ENCODE measurements at places on chromosomes 5 and 9. TPM values are rescaled to one million over a fixed set of nuclear protein-coding genes. Genes with fewer than 3 reads are reported as not detected.

DNA sequence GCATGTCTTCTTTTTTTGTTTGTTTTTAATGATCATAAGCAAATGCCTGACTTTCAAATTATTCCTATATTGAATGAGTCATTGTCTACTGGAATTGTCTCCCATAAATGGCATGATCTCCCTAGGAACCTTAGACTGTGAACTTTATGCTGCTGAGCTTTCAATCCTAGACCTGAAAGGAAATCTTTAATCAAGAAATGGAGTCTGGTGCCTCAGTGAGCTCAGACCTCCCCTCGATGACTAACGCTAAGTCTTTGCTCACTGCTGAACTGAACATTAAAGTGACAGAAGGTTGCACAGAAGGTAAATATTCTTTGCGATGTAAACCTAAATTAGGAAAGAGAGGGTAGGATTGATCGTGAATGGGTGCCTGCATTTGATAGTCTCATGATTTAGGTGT lies 745.2 kb upstream of the WWC1 start:
- DNase-seq: no peak

DNA sequence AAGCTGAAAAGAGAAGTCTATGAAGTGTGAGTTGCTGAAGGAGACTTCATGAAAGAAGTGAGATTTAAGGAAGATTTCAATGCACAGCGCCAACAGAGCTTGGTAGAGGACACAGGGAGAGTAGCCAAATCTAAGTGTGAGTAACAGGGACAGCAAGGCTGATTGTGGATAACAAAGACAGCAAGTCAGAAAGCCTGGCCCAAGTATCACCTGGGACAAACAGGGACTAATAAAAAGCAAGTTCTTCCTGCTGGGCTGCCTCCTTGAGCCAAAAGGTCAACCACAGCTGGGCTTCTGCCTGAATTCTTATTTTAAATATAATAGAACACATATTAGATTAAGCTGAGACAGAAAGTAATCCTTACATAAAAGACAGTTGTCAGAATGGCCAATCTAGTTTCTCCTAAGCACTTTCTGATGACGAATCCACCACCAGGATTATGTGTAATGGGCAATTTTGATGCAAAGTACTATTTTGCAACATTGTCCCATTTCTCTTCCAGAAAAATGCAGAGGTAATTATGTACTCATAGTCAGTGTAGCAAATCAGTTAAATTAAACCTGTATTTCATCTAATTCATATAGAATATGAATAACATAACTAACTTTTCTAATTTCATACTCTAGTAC lies 73.8 kb downstream of the MAPKAP1 start:
- DNase-seq: no peak

DNA sequence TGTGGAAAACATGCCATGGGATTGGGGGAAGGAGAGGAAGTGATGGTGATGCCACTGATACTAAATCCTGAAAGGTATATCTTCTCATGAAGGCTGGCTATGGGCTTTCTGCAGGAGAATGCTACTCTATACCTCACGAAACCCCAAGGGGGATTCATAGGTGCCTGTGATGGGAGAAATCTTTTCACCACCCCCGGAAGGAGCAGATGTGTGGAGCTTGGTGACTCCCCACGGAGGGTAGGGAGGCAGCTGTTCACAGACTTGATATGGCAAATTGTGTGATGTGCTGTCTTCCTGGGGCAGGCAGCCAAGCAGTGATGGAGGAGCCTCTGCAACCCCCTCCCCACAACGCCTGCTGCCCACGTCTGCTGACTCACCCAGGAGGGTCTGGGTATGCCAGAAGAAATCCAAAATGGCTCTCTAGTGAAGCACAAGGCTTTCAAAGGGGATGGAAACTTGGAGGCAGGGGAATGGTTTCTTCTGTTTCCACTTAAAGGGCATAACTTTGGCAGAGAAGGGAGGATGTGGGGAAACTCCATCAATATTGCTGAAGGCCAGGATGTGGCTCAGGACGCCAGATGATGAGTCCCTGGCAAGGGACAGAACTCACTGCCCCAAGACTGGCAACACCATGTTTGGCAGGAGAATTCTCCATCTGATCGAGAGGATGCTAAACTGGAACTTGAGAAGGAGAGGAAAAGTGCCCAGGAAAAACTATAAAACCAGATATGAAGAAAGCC lies 188.3 kb downstream of the GABBR2 start:
- no peak for DNase-seq

GRCh38 chr5:66603881-66604280 lies 7.7 kb downstream of the MAST4 start:
- DNase-seq: no peak

DNA sequence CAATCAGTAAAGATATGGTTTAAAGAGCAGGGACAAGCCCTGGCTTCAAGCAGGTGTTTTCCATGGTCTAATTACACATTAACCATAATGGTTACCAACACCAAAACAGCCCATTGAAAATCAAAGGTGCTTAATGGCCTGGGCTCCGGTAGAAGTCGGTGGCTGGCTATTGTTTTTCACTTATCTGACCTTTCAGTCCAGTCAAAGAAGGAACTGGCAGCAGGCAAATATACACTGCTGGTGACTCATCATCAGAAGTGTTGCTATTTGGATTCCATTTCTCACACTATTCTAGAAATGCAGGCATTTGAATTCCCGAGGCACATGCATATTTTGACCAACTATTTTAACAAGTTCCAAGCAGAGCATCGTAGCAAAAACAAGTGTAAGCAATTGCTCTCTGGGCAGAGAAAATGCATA lies 26.3 kb upstream of the GABRP start:
- no peak for DNase-seq

Gene PCDHGA2
- total RNA-seq: 0.32 TPM

Gene ALDH1A1
- 0.14 TPM for total RNA-seq

Gene FAM53C
- total RNA-seq: 64.9 TPM

Gene PKD2L2
- not detected for total RNA-seq

- DNase-seq: no peak
Observed at GRCh38 chr5:170355601-170356098, 33.5 kb downstream of the KCNMB1 start.

DNA sequence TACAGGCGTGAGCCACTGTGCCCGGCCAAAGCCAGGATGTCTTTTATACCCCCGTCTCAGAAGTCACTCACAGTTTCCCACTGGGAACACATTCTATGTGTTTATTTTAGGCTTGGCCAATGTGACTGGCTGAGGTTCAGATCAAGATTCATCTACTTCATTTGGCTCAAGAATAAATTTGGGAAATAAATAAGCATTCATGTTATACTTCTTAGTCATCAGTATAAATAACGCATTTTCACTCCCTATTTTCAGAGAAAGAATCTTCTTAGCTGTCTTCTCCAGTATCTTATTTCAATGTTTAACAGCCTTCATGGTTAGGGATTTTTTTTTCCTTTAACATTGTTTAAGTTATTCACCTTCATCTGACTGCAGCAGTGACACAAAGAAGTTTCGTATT lies 11.8 kb downstream of the S100Z start:
- no peak for DNase-seq

GRCh38 chr5:121962347-121962670 lies 534 bp downstream of the SRFBP1 start:
- no peak for DNase-seq

DNA sequence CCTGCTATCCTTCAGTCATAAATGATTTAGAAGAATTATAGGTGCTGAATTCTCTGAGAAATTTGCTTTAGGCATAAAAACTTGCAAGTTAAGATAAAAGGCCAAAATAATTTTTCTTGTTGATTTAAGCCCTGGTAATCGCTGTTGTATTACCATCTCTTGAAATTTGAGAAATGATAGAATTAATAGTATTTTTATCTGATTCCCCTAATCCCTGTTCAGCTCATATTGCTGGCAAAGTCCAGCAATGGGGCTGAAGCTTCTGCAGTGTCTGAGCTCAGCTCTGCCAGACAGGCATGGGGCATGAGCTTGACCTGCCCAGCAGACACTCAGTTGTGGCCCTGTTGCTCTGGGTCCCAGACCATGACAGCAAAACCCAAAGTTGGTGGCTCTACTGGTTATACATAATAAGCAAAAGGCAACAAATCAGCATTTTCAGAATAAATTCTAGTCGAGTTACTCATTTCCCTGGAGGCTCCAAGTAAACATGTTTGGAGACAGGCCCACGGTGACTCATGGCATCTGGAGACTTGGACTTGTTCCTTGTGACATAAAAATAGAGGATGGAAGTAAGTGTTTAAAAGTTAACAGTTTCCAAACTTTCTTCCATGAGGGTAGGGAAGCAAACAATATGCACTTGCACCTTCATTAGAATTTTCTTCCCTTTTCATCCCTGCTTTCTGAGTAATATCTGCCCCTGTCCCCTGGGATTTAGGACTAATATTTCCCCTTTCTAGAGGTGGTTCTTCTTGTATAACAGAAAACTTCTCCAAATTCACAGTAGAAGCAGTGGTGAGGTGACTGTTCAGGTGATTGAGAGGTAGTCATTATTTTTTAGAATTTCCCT lies 60.2 kb upstream of the SLC2A8 start:
- DNase-seq: no peak

Gene ANXA6
- 151 TPM for total RNA-seq

Gene SKP1
- 340 TPM for total RNA-seq

DNA sequence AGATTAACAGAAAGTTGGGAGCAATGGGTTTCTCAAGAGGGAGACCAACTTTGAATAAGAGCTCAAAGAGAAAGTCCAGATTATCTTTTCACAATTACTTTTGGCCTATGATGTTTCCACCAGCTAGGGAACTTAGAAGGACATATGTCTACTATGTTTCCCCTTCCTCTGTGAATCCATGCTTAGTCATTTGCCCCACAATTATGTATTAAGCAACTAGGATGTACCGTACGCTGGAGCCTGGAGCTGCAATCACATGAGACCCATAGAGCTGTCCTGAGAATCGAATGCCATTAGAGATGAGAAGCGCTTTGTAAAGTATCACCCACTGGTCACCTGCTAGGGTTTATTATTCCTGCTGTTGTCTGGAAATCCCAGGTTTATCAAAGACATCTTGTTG lies 78.8 kb downstream of the PDE6A start:
- no peak for DNase-seq

GRCh38 chr5:3122985-3123762 lies 371.7 kb upstream of the IRX2 start:
- DNase-seq: no peak

DNA sequence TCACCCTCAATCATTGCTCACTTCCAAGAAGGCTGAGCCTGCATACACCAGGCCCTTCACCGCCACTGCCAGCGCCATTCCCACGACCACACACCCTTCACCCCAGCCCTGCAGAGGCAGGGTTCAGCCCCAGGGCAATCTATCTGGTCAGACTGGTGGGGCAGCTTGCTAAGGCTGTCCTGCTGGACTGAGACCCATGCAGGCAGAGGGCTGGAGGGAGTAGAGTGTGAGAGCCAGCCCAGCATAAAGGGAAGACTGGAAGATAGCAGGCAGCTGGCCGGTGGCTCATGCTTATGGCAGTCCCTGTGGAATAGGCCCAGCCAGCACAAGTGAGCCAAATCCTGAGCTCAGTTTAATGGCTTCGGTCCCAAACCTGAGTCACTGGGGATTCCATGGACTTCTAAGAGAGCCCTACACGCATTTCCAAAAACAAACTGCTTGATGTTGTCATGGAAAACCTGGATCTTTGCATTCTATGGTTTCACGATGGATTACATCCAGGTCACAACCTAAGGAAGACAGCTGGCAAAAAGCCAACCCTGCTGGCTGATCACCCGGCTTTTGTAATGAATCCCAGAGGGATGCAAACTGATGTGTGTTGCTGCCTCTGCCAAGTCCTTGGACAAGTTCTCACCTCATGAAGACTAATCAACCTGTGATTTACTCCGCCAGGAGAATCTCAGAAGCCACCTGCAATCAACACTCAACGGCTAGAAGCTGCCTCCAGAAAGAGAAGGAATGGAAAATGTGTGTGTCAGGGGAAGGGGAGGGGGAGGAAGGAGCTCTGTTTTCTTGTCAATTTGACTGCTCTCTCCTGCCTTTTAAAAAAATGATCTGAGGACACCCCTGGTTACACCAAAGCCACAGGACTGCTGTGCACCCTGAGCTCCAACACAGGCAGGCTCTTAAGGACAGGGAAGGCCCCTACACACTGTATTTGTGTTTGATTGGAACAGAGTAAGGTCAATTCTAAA lies 143.6 kb downstream of the LHFPL2 start:
- no peak for DNase-seq

Gene TLX3
- 0.52 TPM for total RNA-seq

Gene SLCO6A1
- 4.4 TPM for total RNA-seq

Gene PCDHB9
- 5.5 TPM for total RNA-seq

DNA sequence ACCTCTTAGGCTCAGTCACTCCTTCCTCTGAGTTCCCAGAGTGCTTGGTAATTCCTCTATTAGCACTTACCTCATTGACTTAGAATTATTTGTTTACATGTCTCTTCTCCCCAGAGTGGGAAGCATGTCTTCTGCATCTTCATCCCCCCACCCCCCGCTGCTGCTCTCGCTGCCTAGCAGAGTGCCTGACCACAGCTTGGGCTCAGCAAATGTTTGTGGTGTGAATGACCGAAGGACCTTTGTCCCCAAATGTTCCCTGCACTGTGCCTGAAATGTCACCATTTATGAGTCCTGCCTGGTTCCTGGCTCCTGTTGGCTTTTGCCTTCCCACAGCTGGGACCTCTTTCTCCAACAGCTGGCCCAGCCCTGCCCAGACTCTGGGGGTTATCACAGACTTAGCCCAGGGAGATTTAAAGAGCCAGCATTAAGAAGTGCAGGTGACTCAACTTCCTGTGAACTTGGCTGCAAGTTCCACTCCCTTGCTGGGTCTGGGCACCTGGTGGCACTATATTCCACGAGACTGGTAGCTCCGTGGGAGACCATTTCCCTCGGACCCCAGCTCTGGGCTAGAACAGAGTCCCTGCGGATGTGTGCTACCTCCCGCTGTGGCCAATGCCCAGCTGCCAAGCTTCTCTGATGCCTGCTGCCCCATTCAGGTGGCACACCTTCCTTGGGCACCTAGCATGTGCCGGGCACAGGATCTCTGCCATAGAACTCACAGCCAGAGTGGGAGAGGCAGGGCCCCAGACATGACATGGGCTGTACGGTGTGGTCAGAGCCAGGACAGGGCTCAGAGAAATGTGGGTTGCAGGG lies 1.8 kb upstream of the HMCN2 start:
- DNase-seq: no peak

Gene ZNF462
- 195 TPM for total RNA-seq

DNA sequence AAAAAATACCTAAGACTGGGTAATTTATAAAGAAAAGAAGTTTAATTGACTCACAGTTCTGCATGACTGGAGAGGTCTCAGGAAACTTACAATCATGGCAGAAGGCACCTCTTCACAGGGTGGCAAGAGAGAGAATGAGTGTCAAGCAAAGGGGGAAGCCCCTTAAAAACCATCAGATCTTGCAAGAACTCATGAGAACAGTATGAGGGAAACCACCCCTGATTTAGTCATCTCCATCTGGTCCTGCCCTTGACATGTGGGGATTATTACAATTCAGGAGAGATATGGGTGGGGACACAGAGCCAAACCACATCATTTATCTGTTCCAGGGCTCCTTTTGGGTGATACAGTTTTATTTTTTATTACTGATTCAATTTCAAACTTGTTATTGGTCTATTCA lies 23.2 kb upstream of the ADAMTS16 start:
- DNase-seq: no peak

Gene GABRA6
- total RNA-seq: not detected

Gene LMX1B
- 6.9 TPM for total RNA-seq

- DNase-seq: no peak
Observed at GRCh38 chr5:93868851-93869250, 127.5 kb upstream of the POU5F2 start.

Data from neural crest cell (in vitro differentiated cells).